ENCODE measurements at places on chromosomes 3 and 15.

- no peak for DNase-seq
Measured at GRCh38 chr15:82767163-82767829, 38.6 kb downstream of the FSD2 start.

- no peak for DNase-seq
Measured at GRCh38 chr15:59501597-59501996, 63.6 kb downstream of the FAM81A start.

- DNase-seq: no peak
Measured at GRCh38 chr3:24639481-24640329, 145.1 kb upstream of the THRB start.

GRCh38 chr3:13045241-13045903 lies 27.9 kb downstream of the IQSEC1 start:
- DNase-seq: no peak
